Esophagus mucosa (tissue), 1 donor: ENCODE measurements at places on chromosomes 7 and 10. TPM values are rescaled to one million over a fixed set of nuclear protein-coding genes. Genes with fewer than 3 reads are reported as not detected.

DNA sequence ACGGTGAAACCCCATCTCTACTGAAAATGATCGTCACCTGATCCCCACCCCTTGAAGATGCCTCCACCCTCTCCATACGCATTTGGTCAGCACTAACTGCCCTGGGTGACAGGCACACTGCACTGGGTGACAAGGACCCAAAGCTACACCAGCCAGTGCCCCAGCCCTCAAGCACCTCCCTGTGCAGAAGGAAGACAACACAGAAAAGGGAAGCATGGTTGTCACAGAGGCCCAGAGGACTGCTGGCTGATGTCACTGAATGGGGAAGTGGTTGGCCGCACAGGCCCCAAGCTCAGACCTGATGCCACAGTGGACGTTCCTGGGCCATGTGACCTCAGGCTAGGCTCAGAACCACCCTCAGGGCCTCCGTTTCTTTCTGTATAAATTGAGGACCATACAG, 4.2 kb upstream of the PILRA start:
- peak; percentile 54 for ATAC-seq

DNA sequence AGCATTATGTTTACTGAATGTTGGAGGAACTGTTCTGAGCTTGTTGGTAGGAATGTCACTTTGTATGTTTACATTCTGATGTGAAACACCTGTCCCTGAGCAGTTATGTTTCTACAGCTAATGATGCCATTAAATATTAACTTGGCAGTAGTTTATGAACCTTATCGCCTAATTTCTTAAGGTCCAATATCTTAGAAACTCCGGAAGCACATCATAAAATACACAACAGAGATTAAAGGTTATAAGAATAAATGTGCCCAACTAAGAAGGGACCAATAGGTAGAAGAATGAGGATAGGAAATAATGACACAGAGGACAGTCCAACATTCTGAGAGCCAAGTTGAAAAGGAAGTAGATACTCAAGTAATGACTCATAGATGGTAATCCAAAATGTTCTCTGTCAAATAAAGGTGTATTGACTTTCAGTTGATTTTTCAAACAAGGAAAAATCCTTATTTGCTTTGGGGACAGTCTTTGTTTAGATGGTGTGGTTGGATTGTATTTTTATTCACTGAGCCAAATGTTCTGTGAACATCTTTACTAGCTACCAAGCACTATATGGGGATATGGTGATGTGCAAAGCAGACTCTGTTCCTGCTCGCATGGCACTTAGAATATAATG, 31.9 kb downstream of the LCOR start:
- ATAC-seq, result peak; percentile 92

GRCh38 chr7:16670021-16670420, 24.0 kb downstream of the BZW2 start:
- ATAC-seq, result no peak

- no peak for ATAC-seq
Observed at GRCh38 chr7:75623390-75624133, 115.2 kb downstream of the HIP1 start.

- no peak for ATAC-seq
Observed at GRCh38 chr7:29482056-29482455, 81.6 kb upstream of the PRR15 start.

DNA sequence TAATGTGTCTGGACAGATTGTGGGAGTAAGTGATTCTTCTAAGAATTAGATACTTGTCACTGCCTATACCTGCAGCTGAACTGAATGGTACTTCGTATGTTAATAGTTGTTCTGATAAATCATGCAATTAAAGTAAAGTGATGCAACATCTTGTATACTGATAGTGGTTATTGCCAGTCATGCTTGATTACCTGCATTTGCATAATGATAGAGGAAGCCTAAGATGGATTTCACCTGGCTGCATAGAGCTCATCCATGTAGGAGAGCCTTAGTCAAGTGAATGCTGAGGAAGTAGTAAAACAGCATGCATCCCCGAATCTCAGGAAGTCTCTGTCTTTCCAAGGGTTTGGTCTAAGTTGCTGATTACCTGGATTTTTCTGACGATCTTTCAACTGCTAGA, 64.2 kb upstream of the CAPZA2 start:
- no peak for ATAC-seq

DNA sequence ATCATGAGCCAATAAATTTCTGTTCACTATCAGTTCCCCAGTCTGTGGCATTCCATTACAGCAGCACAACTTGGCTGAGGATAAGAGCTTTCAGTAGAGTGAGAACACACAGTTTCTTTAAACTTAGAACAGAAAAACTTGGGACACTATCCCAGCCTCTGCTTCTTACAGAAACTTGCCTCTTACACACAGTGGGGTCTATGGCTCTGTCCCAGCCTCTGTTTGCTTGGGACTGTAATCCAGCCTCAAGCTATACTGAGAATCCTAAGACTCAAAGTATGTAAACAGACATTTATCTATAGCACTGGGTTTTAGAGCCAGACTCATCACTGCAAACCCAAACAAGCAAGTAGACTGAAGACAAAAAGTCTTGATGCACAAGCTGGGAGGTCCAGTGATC, 355.8 kb upstream of the VSTM2A start:
- ATAC-seq, result no peak

CLRN3 gene
- total RNA-seq, result not detected

IFIT1 gene
- 3.8 TPM for total RNA-seq

NKX1-2 gene
- 0.16 TPM for total RNA-seq

EMX2 gene
- total RNA-seq, result not detected

PRLHR gene
- total RNA-seq, result not detected
